Osteocyte (in vitro differentiated cells): ENCODE measurements at places on chromosomes 13 and 19.

- DNase-seq: no peak
These were observed 676.7 kb upstream of the SPRY2 start for GRCh38 chr13:81017513-81018152.

GRCh38 chr13:46145950-46146349 lies 36.0 kb downstream of the LCP1 start:
- DNase-seq: no peak

GRCh38 chr13:109647053-109647452 lies 139.3 kb downstream of the IRS2 start:
- no peak for DNase-seq

GRCh38 chr19:31013384-31014020 lies 335.7 kb downstream of the TSHZ3 start:
- DNase-seq: no peak

DNA sequence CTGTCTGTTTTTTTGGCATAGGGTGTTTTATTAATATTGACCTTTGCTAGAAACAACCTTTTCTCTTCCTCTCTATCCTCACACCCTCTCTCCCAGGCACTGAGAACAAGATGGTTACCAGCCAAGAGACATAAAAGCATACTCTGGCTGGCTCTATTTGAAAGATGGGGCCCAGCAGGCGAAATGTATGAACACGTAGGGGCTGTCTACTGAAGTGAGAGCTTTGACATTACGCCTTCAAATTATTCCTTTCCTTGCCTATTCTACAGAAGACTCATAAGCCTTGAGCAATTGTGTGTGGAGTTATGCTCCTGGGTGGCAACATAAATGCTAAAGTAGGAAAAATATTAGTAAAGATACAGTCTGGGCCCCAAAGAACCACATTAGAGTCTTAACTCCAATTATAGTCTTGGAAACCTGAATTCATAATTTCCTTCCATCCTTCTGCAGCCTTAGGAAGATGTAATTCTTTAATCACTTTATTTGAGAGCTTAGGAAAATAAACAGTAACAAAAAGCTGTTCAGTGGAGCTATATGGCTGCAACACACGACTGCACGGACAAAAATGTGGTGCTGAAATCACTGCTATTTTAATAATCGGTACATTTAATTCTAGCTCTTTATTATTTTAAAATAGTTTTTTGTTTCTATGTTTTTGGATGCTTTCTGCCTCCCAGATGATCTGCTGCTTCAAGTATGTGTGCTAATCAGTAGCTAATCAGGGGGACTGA lies 122.3 kb upstream of the RNF113B start:
- no peak for DNase-seq

DNA sequence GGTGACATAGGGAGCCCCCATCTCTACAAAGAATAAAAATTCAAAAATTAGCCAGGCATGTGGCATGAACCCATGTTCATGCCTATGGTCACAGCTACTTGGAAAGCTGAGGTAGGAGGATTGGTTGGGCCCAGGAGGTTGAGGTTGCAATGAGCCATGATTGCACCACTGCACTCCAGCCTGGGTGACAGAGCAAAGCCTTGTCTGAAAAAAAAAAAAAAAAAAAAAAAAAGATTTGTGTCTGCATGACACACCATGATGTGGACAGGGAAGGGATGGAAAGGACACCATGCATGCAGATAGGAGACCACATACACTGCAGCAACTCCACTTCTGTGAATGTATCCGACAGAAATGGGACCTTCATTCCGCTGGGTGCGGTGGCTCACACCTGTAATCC lies 34.0 kb upstream of the HOMER3 start:
- DNase-seq: no peak

- DNase-seq: no peak
These were observed 1070.6 kb downstream of the PCDH9 start for GRCh38 chr13:66159511-66159910.

DNA sequence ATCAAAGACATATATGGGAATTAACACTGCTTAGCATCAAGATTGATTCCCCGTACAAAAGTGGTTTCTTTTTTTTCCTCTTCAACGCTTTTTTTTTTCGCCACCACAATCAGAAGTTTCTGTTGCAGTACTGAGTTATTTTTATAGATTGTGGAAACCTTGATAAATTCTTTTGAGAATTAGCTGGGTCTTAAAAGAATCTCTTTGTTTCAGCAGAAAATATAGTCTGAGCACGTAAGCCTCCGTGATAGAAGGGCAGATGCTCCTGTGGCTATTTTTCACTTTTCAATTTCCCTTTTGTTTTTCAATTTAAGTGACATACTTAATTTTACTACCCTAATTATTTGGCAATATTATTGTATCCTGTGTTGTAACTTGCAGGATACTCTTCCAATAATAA lies 531.8 kb downstream of the DCT start:
- no peak for DNase-seq

- no peak for DNase-seq
These were observed 48.6 kb upstream of the PCDH8 start for GRCh38 chr13:52896827-52897659.

DNA sequence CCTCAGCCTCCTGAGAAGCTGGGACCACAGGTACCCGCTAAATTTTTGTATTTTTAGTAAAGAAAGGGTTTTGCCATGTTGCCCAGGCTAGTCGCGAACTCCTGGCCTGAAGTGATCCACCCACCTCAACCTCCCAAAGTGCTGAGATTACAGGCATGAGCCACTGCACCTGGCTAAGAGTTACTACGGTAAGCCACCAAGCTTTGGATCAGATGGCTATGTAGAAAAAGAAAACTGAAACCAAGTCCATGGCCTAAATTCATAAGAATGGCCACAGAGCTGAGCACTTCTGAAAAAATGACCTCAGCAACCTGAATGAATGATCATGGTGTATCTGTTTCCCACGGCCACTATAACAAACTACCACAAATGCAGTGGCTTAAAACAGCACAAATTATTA lies 9.4 kb downstream of the OPA3 start:
- DNase-seq: no peak
